Cardiac muscle cell (in vitro differentiated cells and primary cell): ENCODE measurements at places on chromosomes 7 and 10.

GRCh38 chr7:38367301-38367890, 94.0 kb upstream of the TARP start:
- DNase-seq = no peak

DNA sequence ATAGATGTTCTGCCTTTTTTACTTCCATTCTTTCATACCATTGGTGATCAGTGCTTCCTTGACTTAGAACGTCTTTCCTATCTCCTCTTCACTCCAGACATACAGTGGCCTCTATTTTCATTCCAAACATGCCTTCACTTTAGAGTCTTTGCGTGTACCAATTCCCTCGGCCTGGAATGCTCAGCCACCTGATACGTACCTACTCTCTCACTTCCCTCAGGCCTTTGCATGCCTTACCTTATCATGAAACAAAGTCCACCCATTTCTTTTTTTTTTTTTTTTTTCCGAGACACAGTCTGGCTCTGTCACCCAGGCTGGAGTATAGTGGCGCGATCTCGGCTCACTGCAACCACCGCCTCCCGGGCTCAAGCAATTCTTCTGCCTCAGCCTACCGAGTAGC, 2.2 kb upstream of the CCNJ start:
- no peak for DNase-seq

DNA sequence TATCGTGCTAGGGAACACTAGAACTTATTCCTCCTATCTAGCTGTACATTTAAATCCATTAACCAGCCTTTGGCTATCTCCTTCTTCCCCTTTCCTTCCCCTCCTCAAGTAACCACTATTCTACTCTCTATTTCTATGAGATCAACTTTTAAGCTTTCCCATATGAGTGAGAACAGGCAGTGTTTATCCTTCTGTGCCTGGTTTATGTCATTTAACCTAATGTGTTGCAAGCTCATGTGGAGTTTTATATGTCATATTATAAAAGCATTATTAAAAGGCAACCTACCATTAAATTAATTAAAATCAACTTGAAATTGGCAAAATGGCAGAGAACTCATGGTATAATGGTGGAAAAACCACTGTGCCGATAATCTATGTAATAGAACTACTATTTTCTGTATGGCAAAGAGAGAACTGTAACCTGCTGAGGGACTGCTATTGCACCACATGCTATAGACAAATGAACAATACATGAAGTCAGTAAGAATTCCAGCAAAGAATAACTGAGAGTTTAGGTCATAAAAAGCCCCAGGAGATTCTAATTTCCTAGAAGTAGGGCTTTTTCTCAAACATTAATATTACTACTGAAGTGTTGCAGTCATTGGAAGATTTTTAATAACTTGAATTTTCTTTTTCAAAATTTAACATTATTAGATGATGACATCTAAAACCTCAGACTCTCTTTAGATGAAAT, 81.8 kb downstream of the LRRN3 start:
- DNase-seq = no peak

GRCh38 chr10:113704637-113705343, 25.1 kb downstream of the CASP7 start:
- peak; percentile 39 for DNase-seq

DNA sequence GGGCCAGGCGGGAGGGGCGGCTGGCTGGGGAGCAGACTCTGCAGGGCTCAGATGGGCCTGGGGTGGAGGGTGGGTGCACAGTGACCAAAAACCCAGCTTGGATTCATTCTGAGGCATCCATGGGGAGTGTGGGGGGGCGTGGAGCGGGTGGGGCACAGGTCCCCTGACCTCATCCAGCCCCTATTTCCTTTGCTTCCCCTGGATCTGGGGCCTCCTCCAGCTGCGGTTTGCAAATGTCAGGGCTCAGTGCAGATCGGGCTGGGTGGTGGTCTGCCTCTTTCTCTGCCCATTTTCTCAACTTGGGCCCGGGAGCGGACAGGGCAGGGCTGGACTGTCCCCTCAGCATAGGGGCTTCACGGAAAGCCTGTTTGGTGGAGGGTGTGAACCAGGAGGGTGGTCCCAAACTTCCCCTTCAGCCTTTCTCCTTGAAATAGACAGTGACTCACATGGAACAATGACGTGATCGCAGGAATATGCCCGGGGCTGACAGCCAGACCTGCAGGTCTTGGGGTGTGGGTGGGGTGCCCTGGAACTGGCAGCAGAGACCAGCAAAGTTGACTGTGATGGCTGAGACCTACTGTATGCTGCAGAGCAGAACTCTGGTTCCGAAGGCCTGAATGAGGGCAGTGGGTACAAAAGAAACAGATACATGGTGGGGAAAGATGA, 72.9 kb upstream of the PODXL start:
- DNase-seq = peak; percentile 39

- no peak for DNase-seq
Measured at GRCh38 chr7:86660950-86661462, 17.3 kb downstream of the GRM3 start.

GRCh38 chr7:43565786-43566185, 17.1 kb upstream of the STK17A start:
- no peak for DNase-seq

DNA sequence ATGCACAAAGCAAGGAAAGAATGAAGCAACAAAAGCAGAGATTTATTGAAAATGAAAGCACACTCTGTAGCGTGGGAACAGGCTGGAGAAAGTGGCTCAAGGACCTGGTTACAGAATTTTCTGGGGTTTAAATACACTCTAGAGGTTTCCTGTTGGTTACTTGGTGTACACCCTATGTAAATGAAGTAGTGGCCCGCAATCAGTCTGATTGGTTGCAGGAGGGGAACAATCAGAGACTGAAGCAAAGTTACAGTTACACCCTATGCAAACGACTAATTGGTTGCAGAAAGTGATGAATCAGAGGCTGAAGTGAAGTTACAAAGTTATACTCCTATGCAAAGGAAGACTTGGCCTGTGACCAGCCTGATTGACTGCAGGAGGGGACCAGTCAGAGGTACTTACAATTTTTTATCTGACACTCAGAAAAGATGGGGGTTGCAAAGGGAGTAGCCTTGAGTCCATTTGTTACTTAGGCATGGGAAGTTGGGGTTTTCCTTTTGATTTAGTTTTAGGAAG, 3.6 kb upstream of the MTPN start:
- peak; percentile 60 for DNase-seq

- DNase-seq = peak; percentile 14
Measured at GRCh38 chr10:17882557-17882956, 69.2 kb upstream of the SLC39A12 start.

- DNase-seq = no peak
Measured at GRCh38 chr10:8278099-8278498, 223.6 kb downstream of the GATA3 start.

DNA sequence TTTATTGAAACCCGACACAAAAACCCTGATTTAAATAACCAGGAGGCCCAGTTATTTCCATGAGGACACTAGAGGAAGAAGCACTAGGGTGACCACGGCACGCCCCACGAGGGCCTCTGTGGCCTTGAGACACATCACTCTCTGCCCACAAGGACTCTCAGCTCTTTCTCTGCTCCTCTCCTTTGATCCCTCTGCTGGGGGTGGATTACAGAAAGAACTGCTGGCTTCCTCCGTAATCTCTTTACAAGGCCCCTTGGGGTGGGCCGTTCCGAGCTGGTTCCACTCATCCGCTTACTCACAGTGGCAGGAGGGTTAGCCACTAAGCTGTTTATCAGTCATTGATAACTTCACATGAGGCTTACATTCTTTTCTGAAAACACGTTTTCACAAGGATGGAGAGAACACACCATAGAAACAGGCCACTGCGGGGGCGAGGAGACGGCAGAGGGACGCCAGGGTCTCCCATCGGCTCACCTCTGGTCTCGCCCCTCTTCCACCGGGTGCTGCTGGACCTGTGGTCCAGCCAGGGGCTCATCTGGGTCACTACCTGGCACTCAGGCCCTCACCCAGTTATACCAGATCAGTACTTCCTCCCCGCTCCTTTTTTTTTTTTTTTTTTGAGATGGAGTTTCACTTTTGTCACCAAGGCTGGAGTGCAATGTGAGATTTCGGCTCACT, 17.6 kb upstream of the PFKFB3 start:
- peak; percentile 64 for DNase-seq

GRCh38 chr7:46291050-46291438, 370.0 kb upstream of the IGFBP3 start:
- peak; percentile 21 for DNase-seq

DNA sequence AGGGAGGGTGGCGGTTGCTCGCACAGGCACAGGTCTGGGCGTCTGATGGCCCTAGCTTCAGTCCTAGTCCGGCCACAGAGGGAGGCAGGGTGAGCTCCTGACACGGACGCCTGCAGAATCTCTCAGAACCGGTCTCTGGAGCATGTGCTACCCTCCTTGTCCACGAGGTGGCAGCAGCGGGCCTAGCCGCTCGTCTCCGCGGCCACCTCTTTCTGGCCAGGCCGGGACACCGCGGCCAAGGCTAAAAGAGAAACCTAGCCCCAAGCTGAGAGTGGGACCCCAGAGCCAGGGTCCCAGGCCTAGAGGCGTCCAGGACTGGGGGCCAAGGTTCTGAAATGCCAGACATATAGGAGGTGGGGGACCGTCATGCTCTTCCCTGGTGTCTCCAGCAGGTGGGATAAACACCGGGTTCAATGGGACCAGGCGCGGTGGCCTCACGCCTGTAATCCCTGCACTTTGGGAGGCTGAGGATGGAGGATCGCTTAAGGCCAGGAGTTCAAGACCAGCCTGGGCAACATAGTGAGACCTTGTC, 3.2 kb upstream of the LAT2 start:
- DNase-seq = peak; percentile 85

DNA sequence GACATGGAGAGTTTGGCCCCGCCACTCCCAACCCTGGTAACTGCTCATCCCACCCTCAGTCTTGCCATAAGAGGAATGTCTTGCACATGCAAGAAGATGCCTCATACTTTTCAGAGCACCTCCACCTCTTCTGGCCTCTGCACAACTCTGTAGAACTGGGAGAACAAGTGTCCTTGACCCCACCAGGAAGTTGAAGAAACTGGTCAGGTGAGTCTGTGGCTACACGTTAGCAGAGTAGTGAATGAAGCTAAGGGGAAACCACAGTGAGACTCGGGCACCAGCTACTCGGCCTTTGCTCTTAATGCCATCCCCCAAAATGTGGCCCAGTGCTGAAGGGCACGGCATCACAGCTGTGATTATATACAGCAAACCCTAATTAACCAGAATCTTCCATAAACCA, 110.1 kb downstream of the ARID5B start:
- DNase-seq = no peak
